ENCODE measurements at places on chromosomes 5 and 9.

DNA sequence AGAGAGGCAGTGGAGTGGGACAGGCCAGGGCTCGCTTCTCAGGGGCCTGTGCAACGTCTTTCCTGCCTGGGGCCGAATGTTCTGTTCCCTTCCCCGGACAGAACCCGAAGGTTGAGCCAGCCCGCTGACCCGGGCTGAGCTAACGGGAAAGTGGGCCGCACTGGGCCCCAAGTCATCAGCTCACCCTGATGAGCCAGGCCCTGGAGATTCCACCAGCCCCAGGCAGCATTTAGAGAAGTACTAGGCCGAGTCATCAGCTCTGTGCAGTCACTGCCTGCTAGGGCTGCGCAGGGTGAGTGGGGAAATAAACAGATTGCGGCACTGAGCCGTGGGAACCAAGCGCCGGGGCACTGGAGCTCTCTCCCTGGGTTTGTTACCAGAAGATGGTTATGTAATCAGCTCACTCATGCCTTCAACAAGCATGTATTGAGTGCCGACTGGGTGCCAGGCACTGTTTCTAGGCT is 29.1 kb upstream of the DUSP1 start:
- no peak for DNase-seq

DNA sequence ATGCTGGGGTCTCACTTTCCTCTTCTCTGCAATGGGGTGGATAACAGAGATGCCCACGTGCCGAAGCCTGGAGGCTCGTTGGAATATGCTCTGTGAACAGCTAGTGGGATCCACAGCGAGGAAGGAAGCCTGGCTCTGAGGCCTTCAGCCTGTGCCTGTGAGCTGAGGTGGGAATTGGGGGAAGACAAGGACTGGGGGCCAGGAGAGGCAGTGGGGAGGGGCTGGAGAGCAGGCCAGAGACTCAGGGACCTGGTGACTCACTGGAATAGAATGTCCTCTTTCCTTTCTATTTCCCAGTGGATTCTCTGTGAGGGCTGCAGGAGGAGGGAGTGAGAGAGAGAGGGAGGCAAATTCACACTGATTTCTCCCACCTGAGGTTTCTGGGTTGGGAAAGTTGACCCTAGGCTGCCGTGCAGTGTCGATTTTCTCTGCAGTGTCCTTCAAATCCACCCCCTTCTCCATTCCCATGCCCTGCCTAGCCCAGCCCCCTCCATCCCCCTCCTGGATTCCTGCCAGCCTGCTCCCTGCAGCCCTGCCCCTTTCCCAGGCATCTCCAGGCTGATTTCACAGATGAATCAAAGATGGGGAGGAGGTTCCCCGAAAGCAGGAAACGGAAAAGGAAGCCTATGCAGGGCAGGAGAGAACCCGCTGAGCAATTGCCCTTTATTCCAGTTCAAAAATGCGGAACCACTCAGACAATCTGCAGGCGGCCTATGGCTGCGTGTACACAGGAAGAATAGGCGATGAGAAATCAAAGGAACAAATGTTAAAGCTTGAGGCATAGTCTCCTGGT is 1.4 kb upstream of the SPAAR start:
- no peak for DNase-seq

DNA sequence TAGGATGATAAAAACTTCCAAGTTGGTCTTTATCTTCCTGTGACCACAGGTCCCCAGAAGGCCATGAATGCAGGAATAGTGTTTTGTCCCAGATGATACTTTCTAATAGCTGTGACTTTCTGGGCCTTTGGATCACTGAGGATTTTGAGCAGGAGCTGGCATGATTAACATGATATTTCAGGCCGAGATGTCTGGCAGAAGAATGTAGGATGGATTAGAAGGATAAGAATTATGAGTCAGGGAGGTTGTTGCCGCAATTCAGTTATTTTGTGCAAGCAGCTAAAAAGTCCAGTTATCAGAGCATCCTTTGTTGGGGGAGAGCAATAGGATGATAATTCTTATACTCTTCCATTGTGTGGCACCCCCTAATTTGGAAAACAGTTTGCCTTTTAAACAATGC is 189.7 kb downstream of the PSAT1 start:
- no peak for DNase-seq

GRCh38 chr9:25917731-25918362 is 239.6 kb upstream of the TUSC1 start:
- DNase-seq = no peak

Measured in stimulated activated CD8-positive, alpha-beta memory T cell treated with anti-CD3 and anti-CD28 coated beads, Interleukin-4, amount 100 ng/mL, for 4 hours (primary cell).